Motor neuron (in vitro differentiated cells): ENCODE measurements at places on chromosomes 3 and 15. TPM values are rescaled to one million over a fixed set of nuclear protein-coding genes. Genes with fewer than 3 reads are reported as not detected.

Gene CA12
- total RNA-seq, result 2.8 and 3.1 TPM in 2 replicates

Gene PPP1R14D
- total RNA-seq, result not detected in 2 replicates

Gene ASB14
- total RNA-seq, result 1.00 and 1.0 TPM in 2 replicates

Gene SLC28A2
- 0.33 and 0.63 TPM in 2 replicates for total RNA-seq

Gene ELP6
- total RNA-seq, result 31.9 and 35.9 TPM in 2 replicates

Gene PAQR9
- total RNA-seq, result 2.8 and 3.3 TPM in 2 replicates

Gene DNAH1
- 2.5 and 2.7 TPM in 2 replicates for total RNA-seq

Gene NOX5
- total RNA-seq, result 0.15 and 0.38 TPM in 2 replicates

Gene LRRK1
- 6.0 and 6.6 TPM in 2 replicates for total RNA-seq

Gene BFSP2
- total RNA-seq, result not detected in 2 replicates

Gene FETUB
- not detected in 2 replicates for total RNA-seq
